ENCODE measurements at places on chromosomes 11 and 22. TPM values are rescaled to one million over a fixed set of nuclear protein-coding genes. Genes with fewer than 3 reads are reported as not detected.

The CRYBA4 gene
- not detected for total RNA-seq

The MS4A3 gene
- 7.2 TPM for total RNA-seq

DNA sequence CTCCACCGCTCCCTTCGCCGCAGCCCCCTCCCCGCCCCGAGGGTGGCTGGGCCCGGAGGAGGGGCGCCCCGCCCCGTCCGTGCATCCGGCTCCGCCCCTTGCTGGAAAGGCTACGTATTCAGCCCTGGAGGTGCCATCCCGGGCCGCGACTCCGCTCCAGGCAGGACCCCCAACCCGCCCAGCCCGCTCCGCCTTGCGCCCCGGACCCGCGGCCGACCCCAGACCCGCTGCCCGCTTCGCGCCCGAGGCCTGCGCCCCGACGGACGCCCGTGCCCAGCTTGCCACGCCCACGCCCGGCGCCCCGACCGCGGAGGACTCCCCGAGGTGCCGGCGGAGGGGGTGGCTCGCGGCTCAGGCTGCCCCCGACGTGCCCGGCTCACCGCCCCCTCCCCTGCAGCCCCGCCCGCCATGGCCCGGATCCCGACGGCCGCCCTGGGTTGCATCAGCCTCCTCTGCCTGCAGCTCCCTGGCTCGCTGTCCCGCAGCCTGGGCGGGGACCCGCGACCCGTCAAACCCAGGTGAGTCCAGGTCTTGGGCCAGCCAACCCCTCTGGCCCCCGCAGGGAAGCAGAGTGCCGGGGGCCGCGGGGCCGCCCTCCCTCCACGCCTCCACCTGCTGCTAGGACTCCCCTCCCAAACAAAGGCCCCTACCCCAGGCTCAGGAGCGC, at the start of gene ADM2:
Gene ADM2, plus strand, starts transcription at position 104 of the 667 bp plus-strand sequence. Its CDS starts 305 bp downstream, at position 409.
- DNase-seq: no peak

GRCh38 chr11:17077240-17077519, 287 bp downstream of the RPS13 start:
- no peak for DNase-seq

DNA sequence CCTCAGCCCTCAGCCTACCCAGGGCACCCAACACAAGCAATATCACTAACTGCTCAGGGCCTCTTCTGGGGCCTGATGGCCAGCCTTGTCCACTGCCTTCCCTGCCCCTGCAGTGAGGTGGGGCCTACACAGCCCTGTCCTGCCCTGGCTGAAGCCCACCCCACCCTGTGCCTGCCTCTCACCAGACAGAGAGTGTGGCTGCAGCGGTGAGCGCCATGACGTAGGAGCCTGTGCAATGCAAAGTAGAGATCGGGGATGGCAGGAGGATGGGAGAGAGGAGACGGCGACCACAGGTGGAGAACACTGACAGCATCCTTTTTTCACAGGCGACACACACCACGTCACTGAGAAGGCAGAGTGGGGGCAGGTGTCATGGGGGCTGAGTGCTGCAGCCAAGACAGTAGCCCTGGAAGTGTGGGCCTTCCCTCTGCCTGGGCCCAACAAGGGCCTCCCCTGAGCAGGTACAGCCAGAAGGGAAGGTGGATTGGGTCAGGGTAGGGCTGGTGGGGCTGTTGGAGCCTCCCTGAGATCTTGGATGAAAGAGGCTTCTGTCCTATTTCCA, 65.3 kb upstream of the CLTCL1 start:
- no peak for DNase-seq

GRCh38 chr11:1832211-1832919, 2.4 kb upstream of the SYT8 start:
- no peak for DNase-seq

DNA sequence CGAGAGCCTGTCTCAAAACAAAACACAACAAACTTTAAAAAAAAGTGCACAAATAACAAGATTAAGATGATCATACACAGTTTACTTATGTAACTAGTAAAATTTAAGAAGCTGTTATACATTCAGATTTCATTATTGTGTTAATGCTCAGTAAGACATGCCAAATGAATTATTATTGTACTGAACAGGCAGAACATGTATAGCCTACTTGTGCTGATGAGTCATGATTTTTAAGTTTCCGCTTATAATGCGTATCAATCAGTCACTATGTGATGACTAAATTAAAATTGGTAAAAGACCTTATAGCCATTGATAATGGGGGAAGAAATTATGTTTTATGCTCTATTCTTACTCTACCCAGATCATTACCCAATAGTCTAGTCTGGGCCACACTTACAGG, 20.5 kb upstream of the EXPH5 start:
- DNase-seq: no peak

- DNase-seq: no peak
Measured at GRCh38 chr11:119689302-119689701, 39.7 kb downstream of the NECTIN1 start.

GRCh38 chr11:12105471-12105870, 4.9 kb upstream of the MICAL2 start:
- no peak for DNase-seq

DNA sequence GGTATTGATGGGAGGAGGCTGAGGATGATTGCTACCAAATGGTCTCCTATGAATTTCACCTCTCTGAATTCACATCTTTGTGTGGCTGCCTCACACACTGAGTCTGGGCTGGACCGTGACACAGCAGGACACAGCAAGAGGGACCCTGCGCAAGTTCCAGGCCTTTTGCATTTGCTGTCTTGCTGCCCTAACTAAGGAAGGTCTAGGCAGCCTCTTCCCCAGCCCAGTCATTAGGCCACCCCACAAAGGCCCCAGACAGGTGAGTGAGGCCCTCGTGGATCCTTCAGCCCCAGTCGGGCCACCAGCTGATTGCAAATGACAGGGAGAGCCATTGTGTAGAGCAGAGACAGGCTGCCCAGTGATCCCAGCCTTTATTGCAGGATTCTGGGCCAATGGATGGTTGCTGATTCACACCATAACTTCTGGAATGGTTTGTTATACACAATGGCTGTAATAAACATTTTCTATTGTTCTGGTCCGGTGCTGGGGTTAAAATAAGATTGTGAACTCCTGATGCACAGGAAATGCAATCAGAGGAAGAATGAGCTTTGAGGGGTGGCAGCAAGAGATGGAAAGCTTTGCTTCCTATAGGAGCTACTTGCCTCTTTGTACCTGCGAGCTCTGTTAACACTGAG, 28.5 kb upstream of the CSNK2A3 start:
- no peak for DNase-seq

Data from umbilical cord (tissue), 2 donors.